Hematopoietic multipotent progenitor cell treated with erythropoietin and hydrocortisone succinate and interleukin-3 and kit ligand, for 4 days (in vitro differentiated cells): ENCODE measurements at places on chromosomes 1 and 21.

DNA sequence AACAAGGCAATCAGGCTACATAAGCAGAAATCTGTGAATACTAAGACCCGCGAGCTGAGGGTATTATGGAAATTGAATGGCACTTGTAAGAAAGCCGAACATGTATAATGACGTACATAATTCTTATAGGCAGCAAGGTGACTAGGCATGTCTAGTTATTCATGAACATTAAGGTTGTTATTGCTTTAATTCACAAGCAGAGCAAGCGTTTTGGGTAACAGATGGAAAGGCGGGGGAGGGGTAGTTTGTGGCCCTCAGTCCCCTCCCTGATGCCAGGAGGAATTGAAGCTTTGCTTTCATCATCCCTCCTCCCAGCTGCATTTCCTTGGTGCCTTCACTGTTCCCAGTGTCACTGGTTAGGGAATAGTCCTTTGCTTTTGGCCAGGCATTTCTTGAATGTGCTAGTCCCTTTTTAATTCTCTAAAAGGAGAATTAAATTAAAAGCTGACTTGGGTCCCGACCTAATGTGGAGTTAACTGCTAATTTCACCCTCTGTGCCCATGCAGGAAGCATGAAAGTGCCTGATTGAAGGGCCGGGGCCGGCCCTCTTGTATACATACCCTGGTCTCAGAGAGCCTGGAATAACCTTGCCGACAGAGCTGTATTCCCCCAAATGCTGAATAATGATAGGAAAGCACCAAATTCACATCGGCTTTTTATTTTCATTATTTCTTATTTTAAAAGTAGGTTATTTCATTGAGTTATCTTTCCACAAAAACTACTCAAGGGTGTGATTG, 42.5 kb downstream of the RYR2 start:
- no peak for DNase-seq

GRCh38 chr1:107430540-107431228, 289.8 kb downstream of the NTNG1 start:
- DNase-seq = peak; percentile 74

- DNase-seq = no peak
These were observed 1.6 kb downstream of the C1orf105 start for GRCh38 chr1:172421974-172422604.

GRCh38 chr1:167159782-167160181, 60.9 kb upstream of the POU2F1 start:
- no peak for DNase-seq

DNA sequence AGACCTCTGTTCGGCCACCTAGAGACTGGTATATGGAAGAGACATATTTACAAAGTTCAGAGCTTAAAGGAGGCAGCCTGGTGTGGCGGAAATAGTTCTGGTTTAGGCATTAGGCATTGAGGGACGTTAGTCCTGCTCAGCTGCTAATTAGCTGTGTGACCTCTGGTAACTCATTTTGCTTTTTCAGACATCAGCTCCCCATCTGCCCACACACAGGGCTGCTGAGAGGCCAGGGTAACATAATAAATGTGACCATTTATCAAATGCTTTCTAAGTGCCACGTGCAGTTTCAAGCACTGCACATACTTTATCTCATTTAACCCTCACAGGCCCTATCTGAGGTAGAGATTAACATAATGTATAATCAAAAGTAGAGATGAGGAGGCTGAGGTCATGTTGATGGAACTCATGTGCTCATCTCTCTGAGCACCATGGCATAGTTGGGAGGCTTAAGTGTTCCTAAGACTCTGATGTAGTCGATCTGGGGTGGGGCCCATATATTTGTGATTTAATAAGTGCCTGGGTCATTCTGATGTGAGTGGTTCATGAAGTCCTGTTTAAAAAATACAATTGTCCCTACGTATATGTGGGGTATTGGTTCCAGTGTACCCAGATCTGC, 267.2 kb upstream of the PLXNA2 start:
- no peak for DNase-seq

GRCh38 chr1:75625795-75626194, 14.9 kb upstream of the SLC44A5 start:
- DNase-seq = peak; percentile 2

- no peak for DNase-seq
These were observed 1.7 kb upstream of the CELSR2 start for GRCh38 chr1:109247401-109248365.

DNA sequence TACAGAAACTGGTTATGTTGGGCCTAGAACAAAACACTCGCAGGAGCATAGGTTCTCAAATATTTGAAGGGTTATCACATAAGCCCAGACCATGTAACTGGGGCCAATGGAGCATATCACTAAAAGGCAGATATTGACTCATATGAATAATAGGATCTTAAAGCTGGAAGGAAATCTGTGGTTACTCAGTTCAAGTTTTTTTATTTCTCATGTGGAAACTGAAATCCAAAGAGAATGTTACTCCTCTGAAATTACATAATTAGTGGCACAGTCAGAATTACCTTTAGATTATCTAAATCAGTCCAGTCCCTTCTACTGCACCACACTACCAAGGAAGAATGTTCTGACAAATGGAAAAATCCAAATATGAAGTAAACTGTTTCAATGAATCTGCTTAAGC, 12.0 kb downstream of the SLAMF8 start:
- peak; percentile 79 for DNase-seq

DNA sequence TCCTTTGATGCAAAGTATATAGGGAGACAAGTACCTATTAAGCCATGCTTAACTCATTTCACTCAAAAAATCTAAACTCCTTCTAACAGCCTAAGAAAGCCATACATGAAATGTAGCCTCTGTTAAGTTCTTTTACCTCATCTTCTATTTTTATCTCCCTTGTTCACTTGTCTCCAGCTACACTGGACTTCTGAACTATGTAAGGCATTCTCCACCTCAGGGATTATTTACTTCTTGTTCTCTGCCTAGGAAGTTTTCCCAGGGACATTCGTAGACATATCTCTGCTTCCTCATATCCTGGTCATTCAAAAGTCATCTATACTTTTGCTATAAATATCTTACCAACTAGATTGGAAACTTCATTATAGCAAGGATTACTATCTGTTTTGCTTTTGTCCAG, 96.9 kb downstream of the COP1 start:
- DNase-seq = no peak
